ENCODE measurements at places on chromosomes 3 and 15.

DNA sequence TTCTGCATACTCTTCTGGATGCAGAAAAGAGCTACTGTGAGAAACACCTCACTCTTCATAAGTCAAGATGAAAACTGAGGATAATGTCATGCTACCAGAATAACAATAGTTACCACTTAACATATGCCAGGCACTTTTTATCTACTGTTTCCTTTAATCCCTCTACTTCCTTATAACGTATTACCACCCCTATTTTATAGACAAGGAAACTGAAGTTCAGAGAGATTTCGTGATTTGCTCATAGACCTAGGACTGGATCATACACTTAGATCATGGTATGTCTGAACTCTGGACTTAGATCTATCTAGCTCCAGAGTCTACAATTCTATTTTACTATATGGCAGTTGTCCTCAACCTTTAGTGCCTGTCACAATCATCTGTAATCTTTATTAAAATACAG, 155.7 kb upstream of the TSPAN3 start:
- DNase-seq, result no peak

DNA sequence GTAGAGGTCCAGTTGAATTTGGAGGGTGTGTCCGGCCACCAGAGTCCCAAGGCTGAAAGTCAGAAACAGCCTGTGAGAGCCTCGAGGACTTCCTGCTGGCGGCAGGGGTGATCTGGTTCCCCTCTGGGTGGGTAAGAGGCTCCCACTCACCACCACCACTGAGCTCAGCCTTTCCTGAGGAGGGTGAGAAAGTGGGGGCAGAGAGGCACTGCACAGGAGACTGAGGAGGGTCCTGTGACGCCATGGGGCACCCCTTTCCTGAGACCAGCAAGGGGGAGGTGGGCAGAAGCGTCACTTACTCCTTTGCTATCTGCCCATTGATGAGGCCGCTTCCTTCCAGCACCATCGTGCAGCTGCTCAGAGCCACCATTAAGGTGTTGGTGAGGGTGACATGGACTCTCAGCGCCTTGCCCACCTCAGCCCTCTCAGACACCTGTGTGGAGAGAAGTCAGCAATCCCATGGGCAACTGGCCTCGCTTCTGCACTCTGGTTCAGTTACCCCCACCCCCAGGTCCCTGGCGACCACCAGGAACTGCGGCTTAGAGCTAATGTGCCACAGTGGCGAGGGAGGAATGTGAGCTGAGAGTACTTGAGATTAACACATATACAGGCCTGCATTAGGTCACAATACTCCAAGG, 10.0 kb upstream of the TGM5 start:
- DNase-seq, result no peak

- DNase-seq, result no peak
Observed at GRCh38 chr3:52649461-52650210, 36.1 kb downstream of the PBRM1 start.

- no peak for DNase-seq
Observed at GRCh38 chr3:18635215-18635614, 210.1 kb upstream of the SATB1 start.

DNA sequence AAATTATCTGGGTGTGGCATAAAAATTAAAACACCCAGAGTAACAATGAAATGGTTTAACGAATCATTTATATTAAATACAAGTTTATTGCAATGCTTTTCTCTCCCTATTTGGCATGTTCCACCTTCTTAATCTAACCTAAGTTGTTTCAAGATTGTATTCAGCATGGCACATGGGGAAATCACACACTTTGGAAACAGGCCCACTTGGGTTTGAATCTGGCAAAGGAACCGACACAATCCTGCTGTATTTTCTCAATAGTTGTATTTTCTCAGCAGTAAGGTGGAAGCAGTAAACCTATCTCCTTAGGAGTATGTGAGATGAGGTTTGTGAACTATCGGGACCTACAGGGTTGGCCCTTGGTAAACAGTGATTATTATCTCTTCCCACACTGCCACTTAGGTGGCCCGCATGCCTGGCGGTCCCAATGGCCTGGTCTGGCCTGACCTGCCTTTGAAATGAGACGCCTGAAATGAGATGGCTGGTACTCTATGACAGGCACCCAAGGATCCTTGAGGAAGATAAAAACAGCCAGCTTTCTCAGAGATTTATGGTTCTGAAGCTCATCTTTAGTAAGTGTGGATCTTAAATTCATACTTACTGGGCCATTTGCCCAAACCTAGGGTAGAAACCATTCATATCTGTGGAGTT, 45.3 kb upstream of the VILL start:
- no peak for DNase-seq

Data from activated T-helper 9 cell treated with anti-CD3 and anti-CD28 coated beads, Interleukin-2, amount 50 U/mL, for 16 hours (primary cell).